Fibroblast of pulmonary artery (primary cell): ENCODE measurements at places on chromosomes 5 and 9.

- peak; percentile 54 for DNase-seq
These were observed 105.8 kb downstream of the EFNA5 start for GRCh38 chr5:107564931-107565372.

- DNase-seq, result no peak
These were observed 19.9 kb downstream of the CSF1R start for GRCh38 chr5:150066436-150066835.

GRCh38 chr9:21830589-21830988 is 28.2 kb downstream of the MTAP start:
- no peak for DNase-seq

- peak; percentile 56 for DNase-seq
These were observed 10.1 kb downstream of the ATG12 start for GRCh38 chr5:115831163-115831768.

GRCh38 chr5:163623986-163624385 is 118.6 kb downstream of the MAT2B start:
- DNase-seq, result no peak

DNA sequence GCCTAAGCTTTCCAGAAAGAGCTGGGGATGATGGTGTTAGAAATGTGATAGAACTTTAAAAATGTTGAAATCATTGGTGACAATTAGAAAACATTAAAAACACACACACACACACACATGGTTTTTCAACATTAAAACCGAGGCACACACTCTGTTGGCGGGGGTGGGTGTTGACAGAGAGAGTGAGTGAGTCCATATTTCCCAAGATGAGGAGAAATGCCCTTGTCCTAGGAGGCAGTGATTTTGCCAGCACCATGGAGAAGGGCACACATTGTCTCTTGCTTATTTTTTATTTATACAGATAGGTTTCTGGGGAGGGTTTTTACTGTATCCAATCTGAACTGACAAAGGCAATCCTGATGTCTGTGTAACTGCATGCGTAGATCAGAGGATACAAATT is 152.5 kb downstream of the INSYN2B start:
- peak; percentile 36 for DNase-seq

- DNase-seq, result no peak
These were observed 204.5 kb downstream of the HSPA4 start for GRCh38 chr5:133256276-133256675.

DNA sequence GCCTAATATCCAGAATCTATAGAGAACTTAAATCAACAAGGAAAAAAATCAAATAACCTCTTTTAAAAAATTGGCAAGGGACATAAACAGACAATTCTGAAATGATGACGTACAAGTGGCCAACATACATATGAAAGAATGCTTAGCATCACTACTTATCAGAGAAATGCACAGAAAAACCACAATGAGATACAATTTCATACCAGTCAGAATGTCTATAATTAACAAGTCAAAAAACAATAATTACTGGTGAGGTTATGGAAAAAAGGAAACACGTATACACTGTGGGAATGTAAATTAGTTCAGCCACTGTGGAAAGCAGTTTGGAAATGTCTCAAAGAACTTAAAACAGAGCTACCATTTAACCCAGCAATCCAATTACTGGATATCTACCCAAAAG is 1192.0 kb downstream of the CDH12 start:
- no peak for DNase-seq

DNA sequence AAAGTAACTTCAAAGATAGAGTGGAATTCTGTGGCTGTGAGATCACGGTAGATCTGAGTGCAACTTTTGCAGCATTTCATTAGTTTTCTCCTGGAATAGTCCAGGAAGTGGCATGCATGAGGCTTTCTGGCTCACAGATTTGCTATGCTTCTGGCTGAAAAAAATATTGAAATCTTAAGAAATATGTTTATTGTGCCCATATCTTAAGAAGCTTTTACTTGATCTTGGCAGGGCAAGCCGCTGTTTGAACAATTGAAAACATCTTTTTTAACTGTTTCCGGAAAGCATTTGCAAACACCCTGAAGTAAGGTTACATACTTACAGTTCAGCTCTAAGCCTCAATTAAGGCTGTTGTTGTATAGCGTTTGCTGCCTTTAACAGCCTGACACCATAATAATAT is 135.7 kb upstream of the GDNF start:
- no peak for DNase-seq

- DNase-seq, result peak; percentile 7
These were observed 30.0 kb upstream of the SUSD3 start for GRCh38 chr9:93028448-93029006.

DNA sequence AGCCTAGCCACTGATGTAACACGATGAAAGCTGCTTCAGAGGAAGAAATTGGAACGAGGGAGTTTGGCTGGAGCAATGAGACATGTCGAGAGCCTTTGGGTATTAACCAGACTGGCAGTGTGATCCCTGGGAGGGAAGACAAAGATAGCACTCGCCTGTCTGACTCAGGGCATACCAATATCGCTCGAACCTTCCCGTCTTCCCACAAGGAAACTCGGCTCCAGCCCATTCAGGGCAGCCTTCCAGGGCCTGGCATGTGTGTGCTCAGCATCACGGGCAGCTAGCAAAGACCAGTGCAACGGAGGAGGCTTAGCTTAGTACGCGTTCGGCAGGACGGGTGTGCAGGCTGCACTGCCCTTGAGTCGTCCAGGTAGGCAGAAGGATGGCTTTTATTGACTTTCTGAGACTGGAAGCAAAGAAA is 356.9 kb upstream of the WWC1 start:
- peak; percentile 61 for DNase-seq

GRCh38 chr5:140840978-140841962 is at the start of gene PCDHA8:
Gene PCDHA8 (plus strand): TSS chr5:140841187. CDS start chr5:140841322, 135 bp downstream.
- no peak for DNase-seq

DNA sequence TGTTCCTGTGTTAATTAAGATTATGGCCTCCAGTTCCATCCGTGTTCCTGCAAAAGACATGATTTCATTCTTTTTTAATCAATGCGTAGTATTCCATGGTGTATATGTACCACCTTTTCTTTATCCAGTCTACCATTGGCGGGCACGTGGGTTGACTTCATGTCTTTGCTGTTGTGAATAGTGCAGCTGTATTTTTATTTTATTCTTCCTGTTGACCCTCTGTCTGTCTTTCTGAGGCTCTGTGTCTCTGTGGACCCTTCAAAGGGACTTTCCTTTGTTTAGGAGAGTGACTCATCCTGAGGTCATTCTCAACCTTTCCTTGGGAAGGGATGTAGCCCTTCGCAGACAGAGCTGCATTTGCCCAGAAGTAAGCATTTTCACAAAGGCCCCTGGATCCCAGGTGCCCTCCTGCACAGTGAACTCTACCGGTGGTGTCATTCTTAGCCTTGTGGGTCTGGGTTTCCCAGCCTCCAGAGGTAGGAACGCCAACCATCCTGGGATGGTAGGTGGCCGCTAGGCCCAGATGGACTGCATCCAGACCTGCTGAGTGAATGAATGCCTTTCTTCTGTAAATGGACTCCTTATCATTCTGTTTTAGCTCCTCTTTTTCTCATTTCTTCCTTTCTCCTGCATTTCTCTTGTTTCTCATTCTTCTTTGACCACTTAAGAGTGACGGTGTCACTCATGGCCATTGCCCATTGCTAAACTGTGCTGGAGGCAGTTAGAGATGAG is 22.4 kb downstream of the TRIO start:
- DNase-seq, result peak; percentile 82

- DNase-seq, result no peak
These were observed 423.2 kb upstream of the SGCD start for GRCh38 chr5:155903791-155904190.

GRCh38 chr5:174418809-174419539 is 305.4 kb upstream of the MSX2 start:
- DNase-seq, result no peak

DNA sequence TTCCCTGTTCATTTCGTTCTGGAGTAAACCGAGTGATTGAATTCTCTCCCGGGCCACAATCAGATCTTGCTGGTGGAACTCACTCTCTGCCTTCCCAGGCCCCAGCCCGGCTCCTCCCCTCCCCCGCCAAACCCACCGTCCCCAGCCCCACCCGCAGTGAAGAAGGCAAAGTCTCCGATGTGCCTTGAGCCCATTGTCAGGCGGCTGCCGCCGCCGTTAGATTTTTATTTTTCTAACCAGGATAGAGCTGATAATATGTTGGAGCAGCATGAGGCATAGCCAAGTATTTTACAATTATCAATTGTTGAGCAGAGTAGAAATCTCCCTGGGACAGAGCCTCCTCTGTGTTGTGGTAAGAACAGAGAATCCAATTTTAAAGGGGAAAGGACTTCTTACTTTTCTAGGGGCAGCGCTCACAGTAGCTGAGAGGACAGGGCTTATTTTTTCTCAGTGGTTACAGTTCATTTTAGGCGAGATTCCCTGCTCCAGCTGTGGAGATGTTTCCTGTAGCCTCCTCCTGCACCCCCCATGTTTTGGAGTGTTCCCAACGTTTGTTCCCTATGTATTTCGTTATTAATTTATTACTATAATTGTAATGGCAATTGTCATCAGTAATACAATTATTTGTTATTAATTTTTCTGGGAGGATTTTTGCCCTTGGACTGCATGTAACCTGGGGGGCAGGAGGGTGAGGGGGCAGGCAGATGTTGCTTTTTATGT is 1.3 kb downstream of the PSAT1 start:
- no peak for DNase-seq

- DNase-seq, result peak; percentile 93
These were observed 597 bp downstream of the NFIL3 start for GRCh38 chr9:91422758-91423711.

- no peak for DNase-seq
These were observed 2.4 kb upstream of the DBN1 start for GRCh38 chr5:177475563-177476427.

DNA sequence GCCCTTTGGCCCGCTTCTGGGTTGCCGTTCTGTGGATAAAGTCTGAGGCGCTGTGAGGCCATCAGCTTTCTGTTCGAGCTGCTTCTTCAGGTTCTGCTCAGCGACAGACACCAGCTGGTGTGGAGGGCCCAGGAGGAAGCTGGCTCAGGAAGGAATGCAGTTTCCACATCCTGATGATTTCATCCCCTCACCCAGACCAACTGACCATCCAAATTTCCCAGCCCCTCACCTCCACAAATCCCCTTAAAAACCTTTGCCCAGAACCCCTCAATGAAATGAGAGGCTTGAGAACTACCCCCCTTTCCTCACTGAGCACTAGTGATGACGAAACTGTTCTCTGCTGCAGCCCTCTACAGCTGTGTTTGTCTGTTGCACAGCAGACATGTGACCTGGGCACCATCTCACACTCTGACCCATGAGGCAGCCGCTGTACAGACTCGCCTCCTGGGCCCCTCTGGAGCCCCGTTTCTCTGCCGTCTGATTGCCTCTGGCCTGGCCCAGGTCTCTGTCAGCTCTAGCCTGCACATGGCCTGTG is 45.4 kb downstream of the SPATA31C2 start:
- peak; percentile 58 for DNase-seq

GRCh38 chr5:14879393-14879792 is 7.8 kb upstream of the ANKH start:
- DNase-seq, result no peak

DNA sequence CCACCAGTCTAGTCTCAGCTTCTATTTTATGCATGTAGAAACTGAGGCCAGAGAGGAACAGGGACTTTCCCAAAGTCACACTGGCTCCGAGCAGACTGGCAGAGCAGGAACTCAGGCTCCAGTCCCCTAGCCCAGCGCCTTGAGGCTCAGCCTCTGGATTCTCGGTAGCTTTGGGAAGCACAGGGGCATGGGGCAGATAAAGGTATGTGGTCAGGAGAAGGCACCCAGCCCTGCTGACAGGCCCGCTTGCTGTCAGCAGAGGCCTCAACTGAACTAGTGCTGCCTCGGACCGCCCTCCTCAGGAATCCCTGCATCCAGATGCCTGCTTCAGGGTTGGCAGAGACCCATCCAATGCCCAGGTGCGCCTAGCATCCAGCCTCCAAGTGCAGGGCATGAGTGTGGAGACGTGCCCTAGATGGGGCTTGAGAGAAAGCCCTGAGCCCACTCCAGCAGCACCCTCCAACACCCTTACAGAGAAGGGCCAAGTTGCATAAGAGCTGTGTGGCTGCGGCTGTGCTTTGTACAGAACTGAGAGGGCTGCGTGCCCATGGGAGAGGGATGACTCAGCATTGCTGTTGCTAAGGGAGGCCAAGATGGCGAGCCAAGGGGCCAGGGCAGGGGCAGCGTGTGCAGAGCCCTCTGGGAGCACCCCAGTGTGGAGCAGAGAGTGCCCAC is 168.6 kb downstream of the MACROH2A1 start:
- DNase-seq, result peak; percentile 89

DNA sequence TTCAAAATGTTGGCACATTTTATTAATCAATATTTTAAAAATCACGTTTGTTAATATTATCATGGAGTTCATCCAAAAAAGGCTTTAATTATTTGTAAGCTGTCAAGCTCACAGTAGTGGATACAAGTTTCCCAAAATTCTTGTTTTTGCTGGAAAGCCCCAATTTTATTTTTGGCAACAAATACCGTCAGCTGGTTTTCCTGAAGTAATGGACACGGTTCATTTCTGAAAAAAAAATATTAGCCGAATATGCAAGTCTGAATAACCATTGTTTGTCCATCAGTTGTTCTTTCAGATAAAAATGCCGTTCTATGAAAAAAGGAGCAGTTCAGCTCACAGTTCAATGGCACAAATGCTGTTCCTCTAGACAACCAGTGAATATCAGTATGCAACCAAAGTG is 101.5 kb upstream of the RAI14 start:
- DNase-seq, result no peak

DNA sequence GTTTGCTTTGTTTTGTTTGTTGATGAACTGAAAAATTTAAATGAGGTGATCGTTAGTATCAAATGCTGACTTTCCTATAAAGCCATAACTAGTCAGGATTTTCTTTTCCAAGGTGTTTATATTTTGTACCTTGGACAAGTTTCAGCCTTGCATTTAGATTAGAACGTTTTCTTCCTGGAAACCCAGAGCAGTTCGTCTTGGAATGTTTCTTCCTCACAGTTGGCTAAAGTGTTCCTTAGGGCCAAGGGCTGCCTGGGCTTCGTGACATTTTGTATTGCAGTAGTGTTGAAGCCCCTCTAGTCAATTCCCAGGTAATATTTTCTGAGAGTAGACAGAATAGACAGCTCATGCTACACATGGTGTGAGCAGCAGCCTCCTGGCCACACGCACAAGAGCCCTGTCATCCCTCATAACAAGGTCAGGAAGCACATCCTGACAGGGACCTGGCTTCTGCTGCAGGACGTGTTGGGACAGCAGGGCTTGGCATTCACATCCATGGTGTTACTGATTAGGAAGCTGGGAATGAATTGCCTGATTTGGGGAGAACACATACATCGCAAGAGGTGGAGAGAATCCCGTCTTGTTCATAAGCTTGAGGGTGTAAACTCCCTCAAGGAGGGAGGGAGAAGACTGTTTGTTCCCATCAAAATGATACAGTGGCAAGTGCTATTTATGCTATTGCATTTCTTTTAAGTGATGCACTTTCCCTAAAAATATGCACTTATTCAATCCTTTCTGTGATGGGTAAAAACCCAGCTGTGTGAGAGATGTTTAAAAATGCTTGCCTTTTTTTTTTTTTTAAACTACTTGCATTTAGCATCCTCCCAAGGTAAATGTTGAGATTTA is 31.7 kb downstream of the FUBP3 start:
- no peak for DNase-seq

DNA sequence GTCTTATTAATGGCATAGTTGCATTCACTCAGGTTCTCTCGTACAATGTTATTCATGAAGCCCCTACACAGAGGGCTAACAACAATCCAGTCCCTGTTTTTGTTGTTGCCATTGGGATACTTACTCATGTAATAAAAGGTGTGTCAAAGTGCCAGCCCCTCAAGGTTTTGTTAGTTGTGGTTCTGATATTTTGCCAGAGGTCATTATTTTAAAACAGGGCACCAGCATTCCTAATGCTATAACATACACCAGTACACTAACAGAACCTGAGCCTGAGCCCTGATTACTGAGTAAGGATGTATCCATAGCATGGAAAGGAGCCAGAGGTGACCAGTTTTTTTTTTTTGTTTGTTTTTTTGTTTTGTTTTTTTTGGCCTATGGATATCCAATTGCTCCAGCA is 50.2 kb downstream of the SMC2 start:
- no peak for DNase-seq
